Esophagus squamous epithelium (tissue), 5 donors: ENCODE measurements at places on chromosomes 6 and 20.

- DNase-seq, result no peak
Observed at GRCh38 chr20:36349384-36350170, 43.4 kb downstream of the DLGAP4 start.

DNA sequence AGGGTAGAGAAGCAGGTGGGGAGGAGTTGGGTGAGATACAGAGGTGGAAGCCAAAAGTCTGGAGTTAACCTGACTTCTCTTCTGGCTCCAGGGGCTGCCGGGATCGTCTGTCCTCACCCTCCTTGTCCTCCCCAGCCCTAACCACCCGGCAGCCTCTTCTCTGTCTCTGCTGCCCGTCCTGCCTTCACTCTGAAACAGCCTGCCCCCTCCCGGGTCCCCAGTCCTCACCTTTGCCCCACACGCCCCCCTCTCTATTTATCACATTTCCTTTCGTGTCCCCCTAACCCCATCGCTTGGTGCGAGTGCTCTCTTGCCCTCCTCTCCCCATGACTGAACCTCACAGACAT lies 5.7 kb downstream of the RING1 start:
- DNase-seq, result no peak

GRCh38 chr6:131017962-131018361 lies 45.1 kb downstream of the EPB41L2 start:
- DNase-seq, result no peak

- no peak for DNase-seq
Observed at GRCh38 chr20:51862796-51863195, 60.5 kb upstream of the SALL4 start.

DNA sequence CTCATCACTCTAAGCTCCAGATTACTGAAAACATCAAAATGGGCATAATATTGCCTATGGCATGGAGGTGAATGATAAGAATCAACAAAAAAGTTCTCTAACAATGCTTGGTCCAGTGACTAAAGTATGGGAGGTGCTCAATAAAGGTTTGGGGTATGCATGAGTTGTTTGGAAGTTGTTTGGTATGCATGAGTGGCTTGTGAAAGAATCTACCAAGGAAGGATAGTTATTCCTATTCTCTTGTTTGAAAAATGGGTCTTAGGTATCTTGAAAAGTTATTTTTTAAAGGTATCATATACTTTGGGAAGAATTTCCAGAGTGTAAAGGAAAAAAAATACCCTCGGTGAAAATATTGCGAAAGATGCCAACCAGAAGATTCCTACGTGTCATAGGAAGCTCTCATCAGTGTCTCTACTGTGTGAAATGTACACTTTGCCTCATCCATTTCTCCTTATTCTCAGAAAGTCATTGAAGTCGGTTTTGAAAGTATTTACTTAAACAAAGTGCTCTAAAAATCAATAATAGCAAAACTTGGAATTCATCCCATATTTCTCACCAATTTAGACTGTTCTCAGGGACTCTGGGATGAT lies 449.8 kb downstream of the ADGRB3 start:
- DNase-seq, result no peak

DNA sequence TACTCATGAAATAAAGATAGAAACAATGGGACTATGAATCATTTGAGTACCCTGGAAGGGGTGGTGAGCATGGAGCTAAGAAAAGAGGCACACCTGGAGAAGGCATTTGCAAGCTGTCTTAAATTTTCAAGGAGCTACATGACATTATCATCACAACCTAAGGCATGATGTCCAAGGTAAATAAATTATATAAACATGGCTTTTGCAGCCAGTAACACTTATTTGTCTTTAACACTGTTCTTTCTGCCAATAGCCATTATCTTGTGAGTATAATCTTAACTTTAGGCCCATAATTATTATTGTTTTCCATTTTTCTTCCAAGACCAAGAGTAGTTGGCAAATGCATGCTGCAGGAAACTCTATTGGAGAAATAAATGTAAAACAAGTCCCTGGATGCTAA lies 63.7 kb downstream of the ALDH5A1 start:
- DNase-seq, result no peak

- no peak for DNase-seq
Observed at GRCh38 chr6:26123675-26123946, 36.4 kb downstream of the HFE start.

DNA sequence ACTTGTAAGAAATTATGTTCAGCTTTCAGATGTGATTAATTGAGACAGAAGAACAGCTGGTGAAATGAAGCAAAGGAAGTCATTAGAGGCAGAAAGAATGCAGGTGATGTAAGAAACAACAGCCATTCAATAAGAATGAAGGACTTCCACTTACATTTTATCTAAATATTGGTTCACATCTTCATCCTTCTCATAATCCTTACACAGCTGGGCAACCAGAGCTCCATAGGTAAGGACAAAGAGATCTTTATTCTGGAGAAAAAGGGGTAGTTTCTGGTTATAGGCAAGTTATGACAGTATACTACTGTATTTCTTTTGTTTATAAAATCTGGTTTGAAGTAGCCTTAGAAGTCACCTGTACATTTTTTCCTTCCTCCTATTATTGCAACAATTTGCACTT lies 2.3 kb downstream of the TRAPPC3L start:
- DNase-seq, result no peak

DNA sequence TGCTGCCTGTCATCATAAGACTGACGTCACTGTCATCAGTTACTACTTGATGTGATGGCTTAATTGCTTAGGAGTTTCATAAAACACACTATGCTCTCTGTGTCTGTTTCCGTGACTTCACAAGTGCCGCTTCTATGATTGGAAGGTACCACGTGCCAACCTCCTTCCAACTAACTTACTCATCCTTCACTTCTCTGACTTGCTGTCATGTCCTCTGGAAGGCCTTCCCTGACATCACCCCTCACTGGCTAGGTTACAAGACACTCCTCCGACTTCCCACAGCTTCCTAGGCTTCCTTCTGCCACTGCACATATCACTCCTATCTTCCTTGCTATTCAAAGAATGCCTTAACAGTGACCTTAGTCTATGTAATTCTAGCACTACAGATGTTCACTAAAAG lies 20.4 kb downstream of the SERINC3 start:
- DNase-seq, result no peak

DNA sequence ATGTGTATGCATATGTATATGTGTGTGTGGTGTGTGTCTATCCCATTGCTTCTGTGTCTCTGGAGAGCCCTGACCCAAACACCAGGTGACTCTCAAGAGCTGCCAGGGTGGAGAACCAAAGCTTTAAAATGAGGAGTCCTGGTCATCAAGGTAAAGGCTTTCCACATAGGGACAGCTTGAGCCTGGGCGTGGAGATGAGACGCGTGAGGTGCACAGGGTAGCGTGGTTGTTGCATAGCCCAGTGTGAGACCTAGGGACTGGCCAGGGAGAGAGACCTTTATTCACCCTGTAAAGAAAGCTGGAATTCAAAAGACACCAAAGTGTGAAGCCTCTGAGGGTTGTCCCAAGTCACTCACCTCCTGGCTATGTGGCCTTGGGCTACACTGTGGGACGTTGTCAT lies 149.1 kb downstream of the SYCP2 start:
- DNase-seq, result no peak

DNA sequence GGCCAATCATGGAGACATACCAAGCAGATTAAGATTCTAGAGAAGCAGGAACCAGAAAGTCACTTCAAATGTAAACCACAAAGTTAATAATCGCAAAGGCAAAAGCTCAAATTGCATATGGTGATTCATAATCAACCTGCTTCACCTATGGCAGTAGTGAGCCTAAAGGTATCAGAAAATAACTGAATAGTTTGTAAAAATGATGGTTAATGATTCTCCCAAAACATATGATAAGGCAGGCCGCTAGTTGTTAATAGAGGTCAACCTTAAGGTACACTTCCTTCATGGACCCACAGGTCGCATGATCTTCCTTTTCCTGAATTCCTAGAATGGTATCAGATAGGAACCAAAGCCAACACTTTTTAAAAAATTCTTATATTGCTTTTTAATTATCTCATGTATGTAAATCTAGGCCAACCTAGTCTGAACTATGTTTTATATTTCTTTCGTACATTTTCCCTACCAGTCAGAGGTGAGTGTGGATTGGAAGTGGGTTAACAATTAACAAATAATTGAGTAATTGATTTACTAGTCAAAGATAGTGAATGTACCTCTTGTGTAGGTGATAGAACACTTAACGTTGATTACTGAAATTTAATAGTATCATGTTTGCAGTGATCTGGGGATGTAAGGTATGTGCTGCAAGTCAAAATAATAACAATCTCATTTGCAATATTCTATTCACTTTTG lies 16.4 kb downstream of the TAAR2 start:
- no peak for DNase-seq

GRCh38 chr6:72048080-72048479 lies 161.7 kb downstream of the RIMS1 start:
- DNase-seq, result no peak

DNA sequence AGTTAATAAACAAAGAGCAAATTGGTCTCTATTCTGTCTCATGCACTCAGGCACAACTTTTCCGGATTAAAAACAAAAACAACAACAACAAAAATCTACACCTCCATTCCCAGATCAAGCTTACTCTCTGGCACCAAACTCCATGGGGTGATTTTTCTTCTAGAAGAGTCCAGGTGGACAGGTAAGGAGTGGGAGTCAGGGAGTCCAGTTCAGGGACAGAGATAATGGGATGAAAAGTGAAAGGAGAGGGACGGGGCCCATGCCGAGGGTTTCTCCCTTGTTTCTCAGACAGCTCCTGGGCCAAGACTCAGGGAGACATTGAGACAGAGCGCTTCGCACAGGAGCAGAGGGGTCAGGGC lies 437 bp upstream of the HLA-A start:
- DNase-seq, result no peak

- no peak for DNase-seq
Observed at GRCh38 chr6:75512591-75512990, 19.0 kb upstream of the FILIP1 start.

DNA sequence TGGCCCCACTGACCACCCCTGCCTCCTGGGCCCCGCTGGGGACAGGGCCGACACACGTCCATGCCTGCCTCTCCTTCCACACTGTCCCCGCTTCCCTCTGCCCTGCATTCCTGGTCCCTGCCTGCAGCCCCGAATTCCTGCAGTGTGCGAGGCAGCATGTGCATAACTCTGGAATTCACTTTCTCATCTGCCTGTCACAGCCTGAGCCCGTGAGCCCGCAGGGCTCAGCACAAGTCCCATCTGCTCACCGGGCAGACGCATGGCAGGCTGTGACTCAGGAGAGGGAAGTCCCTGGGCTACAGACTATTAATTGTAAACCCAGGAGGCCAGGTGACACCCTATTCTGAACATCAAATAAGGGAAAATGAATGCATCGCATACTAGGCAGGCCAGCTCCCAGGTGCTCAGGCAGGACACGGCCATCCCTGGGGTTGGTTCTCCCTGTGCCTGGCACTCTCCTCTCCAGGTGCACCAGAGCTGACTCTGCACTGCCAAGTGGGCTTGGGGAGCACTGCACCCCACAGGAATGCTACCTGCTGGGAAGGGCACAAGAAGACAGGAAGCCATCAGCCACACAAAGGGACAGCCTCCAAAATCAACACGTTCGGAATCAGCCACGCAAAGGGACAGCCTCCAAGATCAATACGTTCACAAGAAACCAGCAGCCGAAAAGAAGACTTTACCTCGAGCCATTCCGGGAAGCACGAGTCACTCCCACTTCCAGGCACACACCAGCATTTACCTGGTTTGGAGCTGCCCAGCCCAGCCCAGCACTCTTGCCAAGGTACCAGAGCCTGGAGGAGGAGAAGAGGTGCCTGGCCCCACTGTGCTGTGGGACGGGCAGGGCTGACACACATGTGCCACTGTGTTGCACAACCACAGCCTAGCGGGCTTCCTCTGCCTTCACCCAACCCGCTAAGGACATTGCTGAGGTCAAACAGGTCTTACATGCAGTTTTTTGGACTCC lies 65.9 kb downstream of the DLL1 start:
- no peak for DNase-seq

GRCh38 chr6:157269261-157269794 lies 54.0 kb downstream of the TMEM242 start:
- DNase-seq, result no peak

- no peak for DNase-seq
Observed at GRCh38 chr6:128515550-128516513, 4.6 kb downstream of the PTPRK start.

DNA sequence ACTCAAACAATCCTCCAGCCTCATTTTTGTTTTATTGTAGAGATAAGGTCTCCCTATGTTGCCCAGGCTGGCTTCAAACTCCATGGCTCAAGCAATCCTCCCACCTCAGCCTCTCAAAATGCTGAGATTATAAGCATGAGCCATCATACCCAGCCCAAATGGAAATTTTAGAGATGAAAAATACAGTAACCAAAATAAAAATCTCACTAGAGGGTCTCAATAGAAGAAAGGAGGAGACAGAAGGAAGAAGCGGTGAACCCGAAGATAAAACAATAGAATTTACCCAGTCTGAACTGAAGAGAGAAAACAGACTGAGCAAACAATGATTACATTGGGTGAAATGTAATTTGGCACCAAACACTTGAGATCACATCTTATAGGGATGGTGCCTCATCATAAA lies 16.7 kb upstream of the OLIG3 start:
- DNase-seq, result no peak

- DNase-seq, result no peak
Observed at GRCh38 chr20:61146023-61146422, 106.0 kb upstream of the CDH4 start.

- no peak for DNase-seq
Observed at GRCh38 chr6:56062836-56063235, 184.5 kb downstream of the COL21A1 start.

GRCh38 chr20:47392721-47393073 lies 36.2 kb upstream of the ZMYND8 start:
- no peak for DNase-seq

- no peak for DNase-seq
Observed at GRCh38 chr6:37579444-37580067, 79.9 kb upstream of the CCDC167 start.

GRCh38 chr6:137095651-137096238 lies 51.0 kb upstream of the IL20RA start:
- no peak for DNase-seq

DNA sequence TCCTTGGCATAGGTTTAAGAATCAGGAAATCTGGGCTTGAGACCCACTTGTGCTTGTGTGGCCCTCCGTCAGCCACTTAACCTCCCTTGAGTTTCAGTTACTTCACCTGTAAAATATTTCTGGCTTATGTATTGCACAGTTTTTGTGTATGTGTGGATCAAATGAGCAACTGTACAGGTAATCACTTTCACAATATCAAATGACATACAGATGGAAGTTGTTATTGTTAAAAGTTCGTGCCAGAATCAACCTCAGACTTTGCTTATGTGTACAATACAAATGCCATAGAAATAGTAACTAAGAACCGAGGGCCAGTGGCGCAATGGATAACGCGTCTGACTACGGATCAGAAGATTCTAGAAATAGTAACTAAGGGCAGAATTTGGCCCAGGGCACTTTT lies 65.6 kb upstream of the KIF13A start:
- no peak for DNase-seq

- DNase-seq, result no peak
Observed at GRCh38 chr6:1066449-1067090, 245.3 kb upstream of the FOXQ1 start.

DNA sequence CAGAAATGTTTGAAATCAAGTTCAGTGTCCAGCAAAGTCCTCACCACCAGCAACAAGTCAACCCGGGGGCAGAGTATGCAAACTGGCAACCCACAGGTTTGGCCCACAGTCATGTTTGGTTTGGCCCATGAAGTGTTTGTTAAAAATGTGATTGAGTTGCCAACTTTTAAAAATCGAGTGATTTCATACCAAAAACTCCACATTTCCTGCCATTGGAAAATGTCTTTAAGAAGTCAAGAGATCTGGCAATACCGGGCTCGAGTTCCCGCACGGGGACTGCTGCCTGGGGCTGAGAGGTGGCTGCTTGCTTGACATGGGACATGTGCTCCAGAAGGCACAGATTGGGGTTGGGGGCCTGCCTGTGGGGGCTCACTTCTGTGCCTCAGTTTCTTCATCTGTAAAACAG lies 36.1 kb downstream of the PREX1 start:
- no peak for DNase-seq

- no peak for DNase-seq
Observed at GRCh38 chr6:42260972-42261371, 43.3 kb upstream of the MRPS10 start.
